ENCODE measurements at places on chromosomes 3 and 15.

DNA sequence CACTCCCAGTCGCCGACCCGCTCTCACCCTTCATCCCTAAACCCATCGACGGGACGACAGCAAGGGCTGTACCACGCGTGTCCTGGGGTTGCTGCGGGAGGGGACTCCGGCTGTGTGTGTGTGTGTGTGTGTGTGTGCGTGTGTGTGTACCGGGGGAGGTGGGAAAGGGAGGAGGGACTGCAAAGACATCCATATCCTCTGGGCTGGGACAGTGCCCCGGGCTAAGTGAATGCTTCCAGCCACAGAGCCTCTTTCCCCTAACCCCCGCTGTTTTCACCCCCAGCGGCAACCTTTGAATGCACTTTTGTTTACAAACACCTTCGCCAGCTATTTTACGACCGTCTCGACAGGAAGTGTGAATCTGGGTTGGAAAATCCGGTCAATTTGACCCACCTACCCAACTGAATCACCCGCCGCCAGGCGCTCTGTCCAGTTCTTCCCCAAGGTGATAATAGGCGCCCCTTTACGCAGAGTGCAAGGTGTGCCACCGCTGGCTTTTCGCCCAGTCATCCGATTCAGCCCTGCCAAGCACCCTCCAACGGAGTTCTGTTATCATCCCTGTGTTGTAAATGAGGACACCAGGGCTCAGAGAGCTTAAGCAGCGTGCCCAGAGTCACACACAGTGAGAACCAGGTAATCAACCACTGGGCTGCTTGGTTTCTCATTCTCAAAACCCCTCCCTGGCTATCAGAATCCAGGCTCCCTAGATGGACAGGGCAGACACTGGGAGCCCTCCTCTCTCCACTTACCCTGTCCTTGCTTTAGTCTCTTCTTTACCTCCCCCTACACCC, 739 bp upstream of the AMOTL2 start:
- DNase-seq = peak; percentile 72

DNA sequence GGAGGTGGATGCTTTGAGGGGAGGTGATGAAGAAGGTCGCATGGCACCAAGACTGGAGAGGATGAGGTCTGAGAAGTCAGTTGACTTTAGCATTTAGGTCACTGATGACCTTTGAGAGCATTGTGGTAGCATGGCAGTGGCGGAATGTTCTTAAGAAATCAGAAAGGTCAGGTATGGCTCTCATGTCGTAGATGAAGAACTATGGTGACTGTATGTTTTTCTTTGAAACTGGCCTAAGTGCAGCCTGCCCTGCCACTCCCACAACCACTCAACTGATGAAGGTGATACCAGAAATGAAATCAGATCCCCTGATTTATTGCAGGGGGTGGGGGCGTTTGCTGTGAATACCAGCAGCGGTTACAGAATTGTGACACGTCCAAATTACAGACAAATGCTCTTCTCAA, 102.6 kb downstream of the ITPR1 start:
- DNase-seq = no peak

DNA sequence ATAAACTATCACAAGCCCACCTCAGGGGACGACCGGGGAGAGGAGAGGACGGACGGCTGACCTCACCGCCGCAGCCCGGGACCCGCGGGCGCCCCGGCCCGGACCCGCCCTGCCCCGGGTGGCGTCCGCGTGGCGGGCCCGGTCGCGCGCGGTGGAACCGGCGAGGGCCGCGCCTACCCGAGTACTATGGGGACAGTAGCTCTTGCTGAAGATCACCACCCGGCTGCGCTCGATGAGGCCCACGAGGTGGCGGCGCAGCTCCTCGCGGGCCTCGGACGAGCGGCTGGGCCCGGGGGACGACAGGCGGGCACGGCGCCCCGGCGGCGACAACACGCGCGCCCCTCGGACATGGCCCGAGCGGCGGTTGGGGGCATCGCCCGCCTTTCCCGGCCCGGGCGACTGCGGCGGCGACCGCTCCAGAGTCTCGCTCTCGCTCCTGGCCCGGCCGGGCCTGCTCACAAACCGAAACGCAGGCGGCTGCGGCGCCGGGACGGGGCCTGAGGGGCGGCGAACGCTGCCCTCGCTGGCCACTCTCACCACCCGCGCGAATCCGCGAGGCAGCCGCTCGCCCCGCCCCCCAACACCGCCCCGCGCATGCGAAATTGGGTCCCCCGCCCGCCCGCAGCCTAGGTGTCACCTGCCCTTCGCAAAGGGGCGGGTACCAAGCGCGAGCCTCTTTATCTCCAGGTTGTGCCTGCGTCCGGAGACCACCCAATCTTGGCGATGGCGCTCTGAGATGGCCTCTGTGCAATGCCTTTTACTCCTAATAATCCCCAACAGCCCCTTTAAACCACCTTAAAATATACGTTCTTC, at the start of gene TXNRD3:
Gene TXNRD3, minus strand, starts transcription at position 554 of the 813 bp plus-strand sequence.
- peak; percentile 87 for DNase-seq

DNA sequence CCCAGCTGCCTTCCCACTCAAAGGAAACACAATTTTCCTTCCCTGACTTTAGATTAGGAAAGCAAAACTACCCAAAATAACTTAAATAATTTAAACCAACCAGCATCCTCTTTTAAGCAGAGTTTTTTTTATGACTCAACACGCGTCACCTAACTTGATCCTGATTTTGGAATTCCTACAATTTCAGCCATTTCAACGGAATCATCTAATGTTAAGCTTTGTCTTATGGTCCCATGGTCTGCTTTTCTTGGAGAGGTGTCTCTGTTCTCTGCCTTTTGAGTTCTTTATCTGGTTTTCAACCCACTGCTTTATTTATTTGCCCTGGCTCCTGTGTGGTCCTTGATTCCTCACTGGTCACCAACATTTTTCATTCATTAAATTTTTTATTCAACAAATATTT, 219.2 kb upstream of the ARHGEF26 start:
- DNase-seq = no peak

DNA sequence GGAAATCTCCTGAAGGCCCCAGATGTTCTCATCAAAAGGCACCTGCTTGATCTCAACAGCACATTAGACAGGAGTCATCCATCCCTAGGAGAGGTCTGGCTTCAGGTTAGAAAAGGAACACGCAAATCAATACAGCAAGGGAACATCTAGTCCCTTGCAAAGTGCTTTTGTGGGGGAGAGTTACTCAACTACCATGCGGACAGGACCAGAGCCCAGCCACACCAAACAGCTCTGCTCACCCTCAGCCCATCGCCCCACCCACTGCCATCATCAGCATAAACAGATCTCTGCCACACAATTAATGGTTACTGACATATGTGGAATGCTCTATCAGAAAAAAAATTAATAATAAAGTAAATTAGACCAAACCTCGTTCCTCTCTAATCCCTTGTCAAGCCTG, 85.6 kb downstream of the MYLK start:
- no peak for DNase-seq

DNA sequence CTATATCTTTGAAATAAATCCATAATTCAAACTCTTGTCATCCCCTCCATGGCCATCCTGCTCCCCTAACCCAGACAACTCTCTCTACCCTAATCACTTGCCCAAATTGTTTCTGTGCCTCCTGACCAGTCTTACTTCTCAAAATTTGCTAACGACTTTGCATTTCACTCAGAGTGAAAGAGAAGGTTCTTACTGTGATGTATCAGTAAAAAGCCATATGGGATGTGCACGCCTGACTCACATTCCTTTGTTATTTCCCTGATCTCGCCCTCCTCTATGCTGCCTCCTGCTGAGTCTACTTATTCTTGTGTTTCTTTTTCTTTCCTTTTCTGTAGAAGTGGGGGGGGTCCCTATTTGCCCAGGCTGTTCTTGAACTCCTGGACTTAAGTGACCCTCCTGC, 487.2 kb upstream of the FRG2C start:
- no peak for DNase-seq

DNA sequence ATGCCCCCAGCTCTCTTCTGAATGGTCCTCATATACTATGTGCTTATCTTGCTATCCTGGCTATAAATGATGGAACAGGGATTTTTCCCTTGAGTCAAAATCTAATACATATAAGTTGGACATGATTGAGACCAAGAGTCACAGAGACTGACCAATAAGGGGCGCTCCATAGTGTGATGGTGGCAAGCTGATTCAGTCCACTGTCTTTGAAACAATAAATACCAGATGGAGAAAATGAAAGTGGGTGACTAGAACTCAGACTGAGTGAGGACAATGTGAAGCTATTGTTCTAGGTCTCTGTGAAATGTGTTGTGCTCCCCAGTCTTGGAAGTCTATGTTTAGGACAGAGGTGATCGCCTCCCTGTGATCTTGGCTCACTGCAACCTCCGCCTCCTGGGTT, 10.6 kb upstream of the FSTL1 start:
- no peak for DNase-seq

GRCh38 chr3:156635973-156636372, 38.4 kb upstream of the TIPARP start:
- DNase-seq = no peak

DNA sequence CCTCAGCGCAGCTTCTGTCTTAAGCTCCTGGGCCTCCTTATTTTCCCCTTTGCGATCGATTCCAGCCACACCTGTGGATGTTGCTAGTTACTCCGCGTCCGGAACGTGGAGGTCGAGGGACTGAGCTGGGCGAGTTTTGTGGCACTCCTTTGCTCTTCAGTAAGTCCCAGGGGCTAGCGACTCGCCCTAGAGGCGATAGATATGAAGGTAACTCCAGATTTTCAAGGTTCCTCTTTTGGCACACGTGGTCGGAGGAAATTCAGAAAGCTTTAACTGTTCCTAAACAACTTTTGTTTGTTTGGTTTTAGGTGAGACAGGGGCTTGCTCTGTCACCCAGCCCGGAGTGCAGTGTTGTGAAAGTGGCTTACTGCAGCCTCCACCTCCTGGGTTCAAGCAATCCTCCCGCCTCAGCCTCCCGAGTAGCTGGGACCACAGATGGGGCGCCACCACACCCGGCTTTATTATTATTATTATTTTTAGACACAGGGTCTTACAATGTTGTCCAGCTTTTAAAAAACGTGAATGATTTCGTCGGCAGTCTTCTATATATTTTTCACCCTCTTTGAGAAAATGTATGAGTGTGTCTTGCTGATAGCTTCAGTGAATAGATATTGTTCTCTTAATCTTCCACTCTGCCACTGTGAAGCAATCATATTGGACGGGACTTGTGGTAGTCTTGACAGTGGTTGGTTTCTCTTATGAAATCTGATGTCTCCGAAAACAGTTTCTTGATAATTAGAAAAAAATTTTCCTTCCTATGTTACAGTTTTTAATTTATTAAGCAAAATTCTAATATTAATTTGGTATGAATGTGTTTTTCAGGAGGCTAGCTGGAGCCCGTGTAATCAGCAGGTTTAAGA, 785 bp downstream of the MFSD1 start:
- DNase-seq = no peak

- DNase-seq = no peak
Measured at GRCh38 chr3:145219355-145220235, 941.4 kb downstream of the PLOD2 start.

GRCh38 chr3:115293321-115293720, 146.2 kb upstream of the ZBTB20 start:
- DNase-seq = no peak

DNA sequence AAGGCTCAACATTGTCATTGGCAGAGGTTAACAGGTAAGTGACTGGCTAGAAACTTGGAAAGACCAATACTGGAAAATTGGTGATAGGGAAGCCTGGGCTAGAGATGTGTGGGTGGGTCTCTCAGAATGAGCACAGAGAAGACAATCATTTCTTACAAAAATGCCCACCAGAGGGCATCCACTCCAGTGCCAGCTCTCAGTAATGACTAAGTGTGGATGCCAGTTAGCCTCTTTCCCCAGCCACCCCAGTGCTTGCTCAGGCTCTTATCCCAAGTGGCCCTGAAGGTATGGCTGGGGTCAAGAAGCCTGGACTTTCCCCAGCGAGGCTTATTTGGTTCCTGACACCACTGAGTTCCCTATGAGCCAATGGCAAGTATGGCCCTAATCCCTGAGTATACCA, 115.9 kb upstream of the ST8SIA2 start:
- DNase-seq = no peak

DNA sequence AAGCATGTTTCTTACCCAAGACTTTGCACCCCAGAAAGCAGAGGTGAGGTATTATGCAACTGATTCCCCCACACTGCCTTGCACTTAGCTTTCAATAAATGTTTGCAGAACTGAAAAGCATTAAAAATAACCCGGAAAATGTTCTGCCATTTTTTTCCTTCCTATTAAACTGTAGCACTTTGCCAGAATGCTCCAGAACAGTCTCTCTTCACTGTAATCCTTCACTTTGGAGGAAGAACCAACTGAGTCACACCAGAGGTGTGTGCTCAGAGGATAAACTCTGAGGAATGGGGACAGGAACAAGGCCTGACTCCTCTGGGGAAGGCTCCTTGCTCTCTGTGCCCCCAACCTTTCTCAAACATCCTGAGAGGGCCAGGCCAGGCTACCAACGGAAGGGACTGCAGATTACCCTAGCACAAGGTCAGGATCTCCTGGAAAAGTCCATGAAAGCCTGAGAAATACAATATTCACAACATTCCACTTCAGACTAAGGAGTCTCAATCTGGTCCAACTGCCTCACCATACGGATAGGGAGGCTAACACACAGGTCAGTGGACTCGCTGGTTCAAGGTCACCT, 19.0 kb downstream of the ANP32A start:
- DNase-seq = no peak

- no peak for DNase-seq
Measured at GRCh38 chr15:99472416-99473145, 93.2 kb upstream of the MEF2A start.

- no peak for DNase-seq
Measured at GRCh38 chr15:58420579-58421043, 11.2 kb upstream of the LIPC start.

DNA sequence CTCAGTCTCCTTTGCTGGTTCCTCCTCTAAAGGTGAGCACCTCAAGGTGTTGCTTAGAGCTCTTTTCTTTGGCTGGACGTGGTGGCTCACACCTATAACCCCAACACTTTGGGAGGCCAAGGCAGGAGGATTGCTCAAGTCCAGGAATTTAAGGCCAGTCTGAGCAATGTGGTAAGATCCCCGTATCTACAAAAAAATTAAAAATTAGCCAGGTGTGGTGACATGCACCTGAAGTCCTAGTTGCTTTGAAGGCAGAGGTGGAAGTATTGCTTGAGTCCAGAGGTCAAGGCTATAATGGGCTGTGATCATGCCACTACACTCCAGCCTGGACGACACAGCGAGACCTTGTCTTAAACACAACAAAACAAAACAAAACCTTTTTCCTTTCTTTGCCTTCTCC, 28.3 kb downstream of the TOPBP1 start:
- DNase-seq = no peak

DNA sequence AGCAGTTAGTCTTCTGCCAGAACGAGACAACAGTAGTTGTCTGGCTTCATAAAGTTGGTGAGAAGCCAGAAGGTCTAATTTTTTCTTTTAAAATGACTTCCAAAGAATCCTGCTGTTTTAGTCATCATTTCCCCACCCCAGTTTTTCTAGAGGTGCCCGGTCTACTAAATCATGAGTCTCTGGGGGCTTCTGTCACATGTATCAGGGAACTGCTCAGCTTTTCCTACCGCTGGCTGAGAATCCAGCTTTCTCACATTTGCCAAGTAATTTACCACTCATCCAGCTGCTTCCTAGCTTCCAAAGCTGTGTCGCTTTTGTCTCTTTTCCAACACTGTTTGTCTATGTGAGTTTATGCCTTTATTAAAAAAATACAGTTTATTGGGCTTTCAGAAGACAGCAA, 183.3 kb downstream of the NSUN3 start:
- no peak for DNase-seq

- no peak for DNase-seq
Measured at GRCh38 chr15:39574427-39574826, 6.5 kb upstream of the THBS1 start.

- no peak for DNase-seq
Measured at GRCh38 chr3:133152681-133153220, 114.6 kb downstream of the TMEM108 start.

- no peak for DNase-seq
Measured at GRCh38 chr3:22156868-22157267, 405.9 kb upstream of the ZNF385D start.

Data from left ventricle myocardium inferior (tissue), 1 donor.